ENCODE measurements at places on chromosomes 2 and 18. TPM values are rescaled to one million over a fixed set of nuclear protein-coding genes. Genes with fewer than 3 reads are reported as not detected.

DNA sequence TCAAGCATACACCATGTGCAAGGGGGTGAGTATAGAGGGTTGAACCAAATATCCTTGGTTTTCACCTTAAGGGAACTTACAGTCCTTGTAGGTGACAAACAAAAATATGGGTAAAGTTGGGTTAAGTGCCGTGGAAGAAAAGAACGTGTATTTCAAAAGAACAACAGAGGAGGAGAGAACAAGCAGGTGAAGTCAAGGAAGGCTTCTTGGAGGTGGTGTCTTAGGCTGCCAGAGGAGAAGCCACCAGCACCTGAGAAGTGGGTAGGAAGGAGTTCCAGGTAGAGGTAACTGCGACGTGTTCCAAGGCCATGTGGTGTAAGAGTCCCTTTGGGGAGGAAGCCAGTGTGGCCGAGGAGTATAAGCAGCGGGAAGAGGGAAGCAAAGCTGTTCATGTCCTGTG is 27.2 kb downstream of the CABLES1 start:
- DNase-seq, result no peak

- peak; percentile 8 for DNase-seq
Measured at GRCh38 chr18:12405066-12405465, 2.7 kb upstream of the PRELID3A start.

DNA sequence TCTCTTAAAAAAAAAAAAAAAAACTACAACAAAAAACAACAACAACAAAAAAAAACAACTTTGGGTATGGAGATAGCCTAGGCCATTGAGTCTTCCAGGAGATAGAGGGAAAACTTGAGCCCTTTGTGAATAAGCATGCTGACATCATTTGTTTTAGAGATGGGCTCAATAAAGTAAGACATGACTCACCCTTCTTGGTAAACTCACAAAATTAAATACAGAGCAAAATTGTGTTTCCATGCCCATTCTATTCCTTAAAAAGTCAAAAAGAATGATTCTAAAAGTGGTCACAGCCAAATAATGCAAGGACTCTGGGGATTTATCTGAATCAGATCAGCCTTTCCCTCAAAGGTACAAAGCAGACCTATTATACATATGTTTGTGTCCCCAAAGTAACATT is 117.4 kb downstream of the ETAA1 start:
- DNase-seq, result no peak

GRCh38 chr2:149038442-149039212 is at the start of gene LYPD6B:
LYPD6B (plus strand) TSS chr2:149038699; CDS start chr2:149130949, 92,250 bp downstream.
- peak; percentile 80 for DNase-seq

DNA sequence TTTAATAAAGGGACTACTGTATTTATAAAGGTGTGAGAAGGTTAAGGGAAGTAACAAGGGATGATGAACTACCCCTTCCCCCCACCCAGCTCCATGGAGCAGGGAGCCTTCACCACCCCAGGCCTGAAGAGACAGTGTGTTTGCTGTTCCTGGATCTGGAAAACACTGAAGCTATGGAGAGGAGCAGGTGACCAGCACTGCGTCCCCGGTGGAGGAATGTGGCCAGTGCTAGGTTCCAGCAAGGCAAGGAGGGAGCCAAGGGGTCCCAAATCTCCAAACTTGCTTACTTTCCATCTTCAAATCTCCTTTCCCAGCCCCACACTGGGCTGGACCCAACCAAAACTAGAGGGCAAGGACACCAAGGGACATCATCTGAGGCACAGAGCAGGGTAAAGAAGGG is 128.7 kb upstream of the CD302 start:
- no peak for DNase-seq

GRCh38 chr2:42030829-42031228 is 17.0 kb upstream of the PKDCC start:
- DNase-seq, result no peak

GRCh38 chr2:165877565-165878550 is 75.7 kb downstream of the TTC21B start:
- DNase-seq, result no peak

DNA sequence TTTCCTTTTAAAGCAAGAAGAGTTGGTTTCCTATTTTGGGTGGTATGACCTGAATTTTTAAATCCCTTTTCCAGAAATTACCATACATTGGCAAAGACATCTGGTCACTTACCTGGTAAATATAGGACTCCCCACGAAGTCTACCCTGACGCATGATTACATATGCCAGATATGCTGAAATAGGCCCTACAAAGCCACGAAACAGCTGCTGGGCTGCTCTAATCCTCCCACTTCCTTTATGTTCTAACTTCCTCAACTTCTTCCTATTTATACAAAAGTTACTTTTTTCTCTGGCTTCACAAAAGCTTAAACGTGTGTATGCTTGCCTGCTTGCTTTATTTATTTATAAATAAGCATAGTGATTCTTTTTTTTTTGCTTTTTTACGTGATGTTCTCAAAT is 186.0 kb upstream of the EPHA4 start:
- no peak for DNase-seq

DNA sequence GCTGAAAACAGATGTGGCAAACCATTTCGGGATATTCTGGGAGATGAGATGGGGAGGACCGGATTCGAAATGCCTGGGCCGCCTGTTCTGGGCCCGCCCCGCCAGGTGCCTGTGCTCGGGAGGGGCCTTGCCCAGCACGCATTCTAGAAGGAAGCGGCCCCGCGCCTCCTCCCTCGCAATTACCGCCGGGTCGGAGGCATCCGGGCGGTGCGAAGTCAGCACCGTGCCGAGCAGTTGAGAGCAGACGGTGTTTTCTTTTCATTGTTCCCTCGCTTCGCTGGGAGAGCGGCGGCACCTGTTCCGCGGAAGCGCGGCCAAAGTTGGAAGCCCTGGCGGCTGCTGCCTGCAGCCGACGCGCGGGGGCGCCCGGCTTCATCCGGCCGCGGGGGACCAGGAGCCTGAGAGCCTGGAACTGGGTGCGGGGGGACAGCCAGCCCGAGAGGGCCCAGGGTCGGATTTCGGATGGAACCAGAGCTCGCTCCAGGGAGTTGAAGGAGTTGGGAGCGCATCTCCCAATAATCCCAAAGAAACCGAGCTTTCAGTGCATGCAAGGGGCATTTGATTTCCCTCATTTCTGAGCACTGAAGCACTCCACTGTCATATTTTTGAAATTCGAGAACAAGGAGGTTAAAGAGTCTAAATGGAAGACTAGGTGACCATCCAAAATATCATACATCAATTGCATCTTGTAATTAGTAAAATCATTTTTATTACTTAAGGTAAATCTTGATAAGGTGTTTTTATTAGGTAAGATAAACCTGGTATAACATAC is 241.8 kb upstream of the RAB12 start:
- peak; percentile 82 for DNase-seq

- DNase-seq, result no peak
Measured at GRCh38 chr18:33156906-33157470, 283.5 kb downstream of the CCDC178 start.

- DNase-seq, result no peak
Measured at GRCh38 chr2:45844796-45845457, 193.5 kb downstream of the PRKCE start.

GRCh38 chr2:170822290-170823087 is 5.8 kb downstream of the GAD1 start:
- DNase-seq, result no peak

- DNase-seq, result no peak
Measured at GRCh38 chr2:42386682-42387081, 25.7 kb upstream of the COX7A2L start.

GRCh38 chr2:104745846-104746245 is 108.1 kb upstream of the POU3F3 start:
- DNase-seq, result no peak

- DNase-seq, result no peak
Measured at GRCh38 chr2:221969087-221969829, 329.5 kb downstream of the PAX3 start.

GRCh38 chr2:44169155-44169898 is 652 bp downstream of the PPM1B start:
- peak; percentile 77 for DNase-seq

- DNase-seq, result no peak
Measured at GRCh38 chr2:15957881-15958713, 17.7 kb downstream of the MYCN start.

DNA sequence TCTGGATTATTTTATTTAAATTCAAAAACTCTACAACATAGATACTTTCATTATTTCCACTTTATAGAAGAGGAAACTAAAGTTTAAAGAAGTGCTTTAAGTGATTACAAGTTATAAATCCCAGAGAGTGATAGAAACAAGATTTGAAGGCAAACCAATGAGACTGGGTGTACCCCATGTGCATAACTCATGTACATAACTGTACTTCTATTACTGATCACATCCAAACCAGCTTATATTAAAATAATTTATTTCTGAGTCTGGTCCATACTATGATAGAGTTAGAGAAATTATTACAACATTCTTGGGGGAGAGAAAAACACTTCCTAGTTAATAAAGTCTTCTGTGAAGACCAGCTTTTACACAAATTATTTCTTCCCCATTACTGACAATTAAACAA is 221.4 kb downstream of the EXOC6B start:
- no peak for DNase-seq

- DNase-seq, result no peak
Measured at GRCh38 chr18:741931-742512, 29.6 kb upstream of the ENOSF1 start.

MREG gene
- total RNA-seq, result 16.8 TPM

ASPRV1 gene
- 2.1 TPM for total RNA-seq

ANKRD62 gene
- total RNA-seq, result 0.12 TPM

IL1B gene
- 11.5 TPM for total RNA-seq

All from upper lobe of right lung (tissue), 1 donor.